ENCODE measurements at places on chromosomes 5 and 9. TPM values are rescaled to one million over a fixed set of nuclear protein-coding genes. Genes with fewer than 3 reads are reported as not detected.

The LCN1 gene
- total RNA-seq: not detected

The ORM2 gene
- total RNA-seq: not detected

The CEL gene
- 0.70 TPM for total RNA-seq

The INSL4 gene
- 17.0 TPM for total RNA-seq

The FOXB2 gene
- total RNA-seq: not detected

The C5orf52 gene
- not detected for total RNA-seq

The SAPCD2 gene
- 25.3 TPM for total RNA-seq

All from A549 treated with CORT108297 at 1 μM for 4 hours (cell line).